ENCODE measurements at places on chromosomes 11 and 22. TPM values are rescaled to one million over a fixed set of nuclear protein-coding genes. Genes with fewer than 3 reads are reported as not detected.

Gene RIC8A
- 118 TPM for total RNA-seq

Gene PKNOX2
- total RNA-seq, result not detected

Gene PPARA
- 16.6 TPM for total RNA-seq

Gene SOX10
- total RNA-seq, result not detected

Gene TUBA8
- 0.94 TPM for total RNA-seq

Gene HPX
- 1.2 TPM for total RNA-seq

Gene C22orf42
- total RNA-seq, result not detected

Gene ATG16L2
- total RNA-seq, result 55.8 TPM

Gene MCM5
- total RNA-seq, result 370 TPM

GRCh38 chr22:38316364-38317121, 690 bp downstream of the CSNK1E start:
- peak; percentile 44 for DNase-seq

GRCh38 chr11:62157603-62158002, 32.4 kb upstream of the SCGB1D1 start:
- DNase-seq, result no peak

DNA sequence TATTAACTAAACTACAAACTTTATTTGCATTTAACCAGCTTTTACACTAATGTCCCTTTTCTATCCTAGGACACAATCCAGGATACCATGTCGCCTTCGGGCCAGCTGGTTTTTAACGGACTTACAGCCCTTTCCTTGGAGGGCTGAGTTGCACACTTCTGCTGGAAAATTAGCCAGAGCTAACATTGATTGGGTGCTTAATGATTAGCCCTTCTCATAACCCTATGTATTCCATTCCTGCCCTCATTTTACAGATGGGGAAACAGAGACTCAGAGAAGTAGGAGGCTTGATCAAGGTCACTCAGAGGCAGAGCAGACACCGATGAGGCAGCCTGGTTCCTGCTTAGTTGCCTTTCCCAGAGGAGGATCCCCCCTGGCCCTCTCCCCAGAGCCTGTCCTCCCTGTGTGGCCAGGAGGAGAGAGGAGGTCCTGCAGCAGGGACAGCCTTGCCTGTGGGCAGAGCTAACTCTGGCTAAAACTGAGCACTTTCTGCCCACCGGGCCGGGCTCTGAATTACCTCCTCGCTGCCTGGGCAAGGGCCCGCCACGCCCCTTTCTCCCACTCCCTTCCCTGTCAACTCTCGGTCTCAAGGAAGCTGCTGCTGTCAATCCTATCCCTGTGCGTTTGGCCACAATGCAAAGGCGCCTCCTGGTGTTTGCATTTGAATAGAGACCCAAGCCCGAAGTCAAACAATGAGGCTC, 59.6 kb upstream of the PAX6 start:
- DNase-seq, result peak; percentile 31

DNA sequence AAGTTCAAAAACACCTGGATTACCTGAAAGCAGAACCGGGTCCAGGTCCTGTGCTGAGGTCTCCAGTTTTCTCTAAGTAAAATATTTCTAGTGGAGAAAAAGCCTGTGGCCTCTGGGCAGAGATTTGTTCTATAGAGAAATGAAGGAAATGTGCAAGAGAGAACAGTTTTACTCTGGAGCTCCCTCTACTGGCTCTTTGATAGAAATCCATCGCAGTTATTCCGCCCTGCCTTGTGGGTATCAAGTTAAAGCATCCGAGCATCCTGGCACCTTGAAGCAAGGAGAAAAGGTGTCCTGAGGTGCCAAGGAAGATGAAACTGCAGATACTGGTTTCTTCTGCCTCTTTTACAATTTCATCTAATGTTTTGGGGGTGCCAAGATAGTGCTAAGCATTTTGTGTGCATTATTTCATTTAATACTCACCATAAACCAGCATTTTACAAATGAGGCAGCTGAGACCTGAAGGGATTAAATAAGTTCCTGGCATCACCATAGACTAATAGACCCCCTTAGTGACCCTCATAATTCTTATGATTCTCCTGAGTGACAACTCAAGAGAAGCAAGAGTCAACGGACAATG, 113.1 kb upstream of the HSD17B12 start:
- DNase-seq, result no peak

- DNase-seq, result no peak
These were observed 1.3 kb downstream of the ESAM start for GRCh38 chr11:124760806-124761205.

DNA sequence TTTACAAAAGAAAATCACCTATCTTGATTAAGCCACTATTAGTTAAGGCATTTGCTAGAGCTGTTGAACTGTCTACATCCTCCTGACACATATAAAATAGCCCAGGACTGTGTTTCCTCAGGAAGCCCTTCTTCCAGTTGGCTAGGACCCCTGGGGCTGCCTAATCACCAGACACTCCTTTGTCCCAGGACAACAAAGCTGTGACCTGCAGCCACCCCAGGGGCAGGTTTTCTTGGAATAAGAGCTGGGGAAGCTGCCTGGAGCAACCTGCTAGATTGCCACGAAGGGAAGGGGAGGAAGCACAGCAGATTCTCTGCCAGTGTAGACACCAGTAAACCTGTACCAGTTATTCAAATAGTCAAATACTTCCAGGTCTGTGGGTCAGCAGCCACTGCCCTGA, 17.6 kb downstream of the CHST1 start:
- no peak for DNase-seq

GRCh38 chr22:26979294-26979693, 321.9 kb downstream of the MIAT start:
- no peak for DNase-seq

DNA sequence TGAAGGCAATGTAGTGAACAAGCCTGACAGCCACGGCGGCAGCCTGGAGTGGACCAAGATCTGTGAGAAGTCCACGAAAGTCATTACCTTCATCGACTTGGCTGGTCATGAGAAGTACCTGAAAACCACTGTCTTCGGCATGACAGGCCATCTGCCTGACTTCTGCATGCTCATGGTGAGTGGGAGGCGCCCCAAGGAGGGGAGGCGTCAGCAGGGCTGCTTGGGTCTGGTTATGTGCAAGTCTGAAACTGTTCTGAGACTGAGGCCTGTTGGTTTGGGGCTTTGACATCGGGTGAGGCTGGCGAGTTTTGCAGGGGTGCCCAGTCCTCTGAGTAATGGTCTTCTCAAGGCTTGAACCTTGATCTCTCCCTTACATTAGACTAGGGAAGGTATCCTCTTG, 11.1 kb downstream of the GTPBP1 start:
- no peak for DNase-seq

- DNase-seq, result peak; percentile 72
These were observed 56.8 kb downstream of the PRR5L start for GRCh38 chr11:36352922-36353321.

GRCh38 chr11:64720640-64721358, 2.2 kb downstream of the NRXN2 start:
- DNase-seq, result no peak

- no peak for DNase-seq
These were observed 13.1 kb downstream of the MRGPRG start for GRCh38 chr11:3205261-3206155.
